ENCODE measurements at places on chromosomes 7 and 10. TPM values are rescaled to one million over a fixed set of nuclear protein-coding genes. Genes with fewer than 3 reads are reported as not detected.

- DNase-seq: no peak
These were observed 163.2 kb downstream of the JAZF1 start for GRCh38 chr7:28017372-28017771.

GRCh38 chr7:28466341-28466740, 54.0 kb downstream of the CREB5 start:
- no peak for DNase-seq

DNA sequence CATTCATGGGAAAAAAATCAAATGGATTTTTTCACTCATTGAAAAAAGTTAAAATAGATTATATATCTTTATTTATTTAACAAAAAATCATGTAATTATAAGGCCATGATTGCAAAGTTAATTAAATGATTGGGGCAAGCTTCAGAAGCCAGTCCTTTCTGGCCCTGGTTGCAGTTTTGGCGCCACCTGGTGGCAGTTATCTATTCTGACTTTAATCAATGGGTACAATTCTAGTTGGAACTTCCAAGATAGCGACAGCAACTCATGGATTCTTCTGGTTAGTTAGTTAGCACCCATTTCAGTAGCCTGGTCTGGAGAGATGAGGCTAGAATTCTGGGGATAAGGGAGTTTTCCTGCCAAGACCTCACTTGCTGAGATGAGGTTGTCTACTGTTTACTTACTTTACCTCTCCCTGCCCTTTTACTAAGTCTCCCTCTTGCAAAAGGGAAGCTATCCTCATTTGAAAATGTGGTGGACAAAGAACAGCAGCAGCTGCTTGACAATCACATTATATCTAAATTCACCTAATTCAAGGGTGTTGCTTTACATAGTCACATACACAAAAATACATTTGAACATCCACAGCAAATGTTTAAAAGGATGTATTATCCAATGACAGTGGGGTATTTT, 42.3 kb downstream of the NOC3L start:
- DNase-seq: no peak

- no peak for DNase-seq
These were observed 12.3 kb downstream of the OSBPL3 start for GRCh38 chr7:24967696-24968095.

- DNase-seq: no peak
These were observed 466 bp upstream of the DNAJB12 start for GRCh38 chr10:72355214-72355555.

CLRN3 gene
- not detected for total RNA-seq

OR2A1 gene
- not detected for total RNA-seq

OR2F1 gene
- not detected for total RNA-seq
